ENCODE measurements at places on chromosomes 6 and 20.

DNA sequence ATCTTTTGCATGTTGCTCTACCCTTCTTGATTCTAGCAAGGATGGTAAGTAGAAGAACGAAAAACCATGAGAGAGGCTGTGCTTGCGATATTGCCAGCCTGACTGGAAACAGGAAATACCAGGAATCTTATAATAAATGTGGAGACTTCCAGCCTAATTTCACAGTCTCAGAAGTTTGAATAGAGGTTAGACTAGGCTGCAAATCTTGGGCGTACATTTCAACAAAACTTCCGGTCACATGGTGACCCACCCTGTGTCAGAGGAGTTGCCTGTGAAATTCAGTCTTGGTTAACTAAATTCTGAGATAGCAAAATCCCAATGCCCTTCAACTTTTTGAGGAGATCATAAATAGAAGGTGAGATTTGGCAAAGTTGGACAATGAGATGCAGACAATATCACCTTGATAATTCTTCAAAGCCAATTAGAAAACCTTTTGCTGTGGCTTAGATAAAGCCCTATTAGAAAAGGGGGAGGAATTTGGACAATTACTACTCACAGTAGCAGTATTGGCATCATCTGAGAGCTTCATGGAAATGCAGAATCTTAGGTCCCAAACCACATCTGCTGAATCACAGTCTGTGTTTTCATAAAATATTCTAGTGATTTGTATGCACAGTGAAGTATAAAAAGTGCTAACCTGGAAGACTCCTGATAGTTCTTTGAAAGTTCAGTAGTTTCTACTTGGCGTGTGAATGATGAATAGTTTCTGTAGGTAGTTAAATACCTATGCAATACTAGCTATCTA lies 262.0 kb upstream of the JAG1 start:
- no peak for DNase-seq

DNA sequence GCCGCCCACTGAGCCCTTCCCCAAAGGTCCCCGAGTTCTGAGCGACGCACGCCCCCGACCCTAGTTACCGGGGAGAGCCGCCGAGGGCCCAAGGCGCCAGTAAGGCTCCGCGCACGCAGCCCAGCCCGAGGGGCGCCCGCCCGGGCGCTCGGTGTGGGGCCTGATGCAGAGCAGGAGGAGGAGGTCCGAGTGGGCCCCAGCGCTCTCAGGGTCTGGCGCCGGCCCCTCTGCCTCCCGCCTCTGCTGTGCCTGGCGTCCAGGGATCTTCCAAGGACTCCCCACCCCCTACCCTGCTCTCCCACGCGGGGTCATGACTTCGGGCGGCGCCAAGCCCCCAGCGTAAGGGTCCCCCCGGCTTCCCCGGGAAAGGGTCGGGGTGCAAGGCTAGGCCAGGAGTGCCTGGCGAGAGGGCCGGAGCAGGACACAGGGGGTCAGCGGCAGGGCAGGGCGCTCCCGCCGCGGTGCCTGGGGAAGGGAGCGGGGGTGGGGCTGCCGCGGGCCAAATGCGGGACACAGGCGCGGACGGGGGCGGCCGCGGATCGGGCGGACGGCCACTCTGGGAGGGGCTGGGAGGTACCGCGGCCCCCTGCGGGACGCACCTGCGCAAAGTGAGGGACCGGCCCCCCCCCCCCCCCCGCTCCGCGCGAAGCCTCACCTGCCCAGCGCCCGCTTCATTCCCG lies 637 bp downstream of the ABHD12 start:
- DNase-seq, result peak; percentile 31

DNA sequence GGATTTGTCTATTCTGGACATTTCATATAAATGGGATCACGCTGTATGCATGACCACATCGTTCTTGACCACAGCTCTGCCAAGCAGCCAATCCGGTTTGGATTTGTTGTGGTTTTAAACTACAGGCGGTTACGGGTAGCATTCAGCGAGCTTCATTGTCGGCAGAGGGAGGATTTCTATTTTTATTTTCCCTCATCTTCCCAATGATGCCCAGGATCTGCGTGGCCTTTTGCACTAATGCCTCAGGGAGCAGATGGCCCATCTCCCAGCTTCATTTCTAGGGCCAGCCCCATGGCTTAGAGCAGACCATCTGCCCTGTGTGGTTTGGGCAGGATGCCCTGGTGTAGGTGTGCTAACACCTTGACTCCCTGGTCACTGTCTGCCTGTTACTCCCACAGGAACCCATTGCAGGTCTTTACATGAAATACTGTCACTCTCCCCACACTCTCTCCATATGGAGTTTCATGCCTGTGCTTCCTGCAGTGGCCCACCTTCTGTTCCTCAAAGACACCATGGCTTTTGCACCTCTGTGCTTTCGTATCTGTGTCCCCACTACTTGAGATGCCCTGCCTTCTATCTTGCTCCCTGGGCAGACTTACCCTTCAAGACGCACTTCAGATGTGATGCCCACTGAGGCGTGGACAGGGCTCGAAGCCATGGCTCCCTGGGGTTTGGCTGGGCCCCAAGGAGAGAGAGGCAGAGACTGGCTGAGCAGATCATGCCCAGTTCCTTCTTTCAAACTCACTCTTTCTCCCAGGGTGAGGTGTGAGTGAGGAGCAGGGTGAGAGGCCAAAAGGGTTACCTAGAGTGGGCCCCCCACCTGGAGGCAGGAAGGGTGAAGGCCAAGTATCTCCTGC lies 26.0 kb downstream of the SDCBP2 start:
- no peak for DNase-seq

DNA sequence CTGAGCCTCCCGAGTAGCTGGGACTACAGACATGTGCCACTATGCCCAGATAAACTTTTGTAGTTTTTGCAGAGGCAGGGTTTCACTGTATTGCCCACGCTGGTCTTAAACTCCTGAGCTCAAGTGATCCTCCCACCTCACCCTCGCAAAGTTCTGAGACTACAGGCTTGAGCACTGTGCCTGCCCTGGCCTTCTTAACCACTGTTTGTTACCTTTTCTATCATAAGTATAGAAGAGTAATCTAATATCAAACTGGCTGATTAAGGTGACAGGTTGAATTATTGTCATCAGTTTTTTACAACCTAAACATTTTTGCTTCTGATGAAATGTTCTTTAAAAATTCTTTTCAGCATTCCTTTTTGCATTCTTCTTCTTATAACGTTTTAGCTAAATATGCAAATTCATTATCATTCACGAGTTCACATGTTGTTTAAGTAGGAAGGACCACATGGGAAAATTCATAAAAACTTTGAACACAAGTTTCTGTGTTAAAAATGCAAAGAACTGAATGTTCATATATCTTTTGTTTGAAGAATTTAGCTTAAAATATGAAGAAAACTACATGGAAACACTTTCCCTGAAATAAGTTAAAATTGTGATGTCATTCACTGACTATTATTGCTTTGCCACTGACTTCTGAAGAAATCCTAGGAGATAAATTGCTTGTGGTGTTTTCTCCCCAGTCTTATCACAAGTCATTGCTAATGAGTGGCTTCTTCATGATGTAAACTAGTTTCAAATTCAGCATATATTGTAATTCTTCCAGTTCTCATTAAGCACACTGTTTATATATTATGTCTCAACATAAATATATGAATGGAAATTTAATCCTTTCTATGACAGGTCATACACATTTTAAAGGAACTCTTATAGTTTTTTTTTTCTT lies 106.7 kb downstream of the ADGRB3 start:
- no peak for DNase-seq

DNA sequence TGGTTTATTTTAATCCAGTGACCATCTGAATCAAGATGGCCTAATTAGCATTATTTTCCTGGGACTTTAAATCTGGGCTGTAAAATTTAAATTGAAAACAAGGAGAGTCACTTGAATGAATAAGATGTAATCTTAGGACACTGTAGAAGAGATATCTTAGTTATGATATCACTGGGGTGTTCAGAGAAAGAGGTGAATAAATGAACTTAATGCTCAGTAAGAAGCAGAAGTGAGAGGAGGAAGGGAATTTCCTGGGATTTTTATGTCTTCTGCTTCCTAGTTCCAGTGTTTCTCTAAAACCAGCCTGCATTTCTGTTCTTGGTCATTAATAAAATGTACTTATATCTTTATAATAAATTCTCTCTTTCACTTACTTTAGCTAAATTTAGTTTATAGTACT lies 136.8 kb upstream of the PTPRK start:
- no peak for DNase-seq

GRCh38 chr6:53744321-53744720 lies 50.5 kb upstream of the LRRC1 start:
- DNase-seq, result no peak

DNA sequence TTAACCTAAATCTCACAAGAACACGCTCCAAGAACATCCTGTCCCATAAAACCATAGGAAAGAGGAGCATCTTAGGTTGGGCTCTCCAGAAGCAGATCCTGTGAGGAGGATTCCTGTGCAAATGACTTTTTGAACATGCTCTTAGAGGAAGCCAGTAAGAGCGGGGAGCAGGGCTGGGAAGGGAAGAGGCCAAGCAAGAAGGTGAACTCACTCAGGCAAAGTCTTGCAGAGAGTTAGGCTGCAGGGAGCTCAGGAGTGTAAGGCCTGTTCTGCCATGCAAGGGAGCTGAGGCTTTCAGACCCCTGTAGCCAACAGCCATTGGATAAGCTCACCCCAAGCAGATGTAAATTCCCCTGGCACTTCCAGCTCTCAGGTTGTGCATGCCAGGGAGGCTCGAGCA lies 63.6 kb upstream of the LY86 start:
- DNase-seq, result no peak

DNA sequence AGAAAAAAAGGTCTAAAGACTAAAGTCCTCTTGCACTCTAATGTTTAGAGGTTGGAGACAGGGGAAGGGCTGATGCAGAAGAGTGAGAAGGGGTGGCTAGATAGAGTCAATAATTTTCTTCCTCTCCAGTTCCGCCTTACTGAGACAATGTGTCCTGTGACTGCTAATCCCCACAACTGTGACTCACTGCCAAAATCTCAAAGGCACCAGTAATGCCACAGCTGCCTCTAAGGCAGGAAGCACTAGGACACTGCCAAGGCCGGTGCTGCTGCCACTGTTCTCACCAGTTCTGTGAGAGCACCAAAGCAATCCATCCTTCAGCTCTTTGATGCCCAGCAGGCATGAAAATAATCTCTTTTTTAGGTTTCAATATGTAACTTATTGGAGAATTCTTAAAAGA lies 701.9 kb upstream of the MAP3K7 start:
- no peak for DNase-seq

GRCh38 chr20:10940941-10941340 lies 267.1 kb upstream of the JAG1 start:
- DNase-seq, result no peak

GRCh38 chr6:1609648-1610496 lies at the start of gene FOXC1:
FOXC1 (plus strand) TSS chr6:1609915; CDS start chr6:1610446, 531 bp downstream.
- no peak for DNase-seq

- DNase-seq, result no peak
Observed at GRCh38 chr6:157648561-157648960, 174.5 kb upstream of the SNX9 start.

GRCh38 chr20:62021793-62022385 lies 43.8 kb downstream of the TAF4 start:
- DNase-seq, result no peak

DNA sequence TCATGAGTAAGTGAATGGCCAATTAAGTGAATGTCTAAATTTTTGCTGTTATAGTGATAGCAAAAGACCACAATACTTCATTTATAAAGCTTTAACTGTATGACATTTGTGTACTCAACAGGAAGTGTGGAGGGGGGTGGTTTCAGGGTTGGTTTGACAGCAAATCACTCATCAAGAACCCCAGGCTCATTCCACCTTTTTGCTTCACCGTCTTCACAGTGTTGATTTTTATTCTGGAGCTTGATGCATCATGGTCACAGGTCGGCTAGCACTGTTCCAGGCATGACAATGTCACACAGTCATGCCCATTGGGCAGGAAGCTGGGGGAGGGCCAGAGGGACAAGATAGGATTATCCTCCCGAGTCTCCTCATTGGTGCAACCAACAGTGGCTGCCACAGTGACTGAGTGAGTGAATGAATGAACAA lies 75.0 kb downstream of the MDGA1 start:
- no peak for DNase-seq

- DNase-seq, result no peak
Observed at GRCh38 chr20:24915892-24916291, 33.2 kb upstream of the CST7 start.

DNA sequence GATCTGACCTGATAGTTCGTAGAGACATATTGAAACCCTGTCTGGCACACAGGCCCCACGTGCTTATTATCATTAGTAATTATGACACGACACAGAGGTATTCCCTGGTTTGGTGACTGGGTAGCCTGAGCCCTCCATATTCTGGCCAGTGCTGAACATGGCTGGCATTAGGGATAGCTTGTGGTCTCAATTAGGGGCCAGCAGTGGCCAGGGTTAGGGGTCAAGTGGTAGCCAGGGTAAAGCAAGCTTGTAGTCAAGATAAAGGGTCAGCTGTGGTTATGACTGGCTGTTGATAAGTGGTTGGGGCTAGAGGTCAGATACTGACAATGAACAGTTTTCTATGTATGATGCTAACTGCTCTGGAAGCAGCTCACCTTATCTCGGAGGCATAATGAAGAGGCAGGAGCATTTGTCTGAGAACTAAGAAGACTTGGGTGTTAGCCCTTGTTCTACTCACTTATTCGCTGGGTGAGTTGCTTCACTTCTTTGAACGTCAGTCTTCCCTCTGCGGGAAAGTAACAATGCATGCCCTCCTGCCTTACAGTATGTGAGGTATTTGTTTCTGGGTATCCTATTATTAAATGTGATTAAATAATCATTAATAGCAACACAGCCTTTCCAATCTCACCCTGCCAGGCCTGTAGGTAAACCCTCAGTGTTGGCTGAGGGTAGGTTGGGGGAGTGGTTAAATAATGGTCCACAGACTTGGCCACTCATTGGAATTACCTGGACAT lies 66.7 kb downstream of the VEGFA start:
- no peak for DNase-seq

GRCh38 chr6:168990019-168990751 lies 263.5 kb downstream of the THBS2 start:
- no peak for DNase-seq

GRCh38 chr6:72905705-72906478 lies 284.0 kb downstream of the KCNQ5 start:
- DNase-seq, result no peak

DNA sequence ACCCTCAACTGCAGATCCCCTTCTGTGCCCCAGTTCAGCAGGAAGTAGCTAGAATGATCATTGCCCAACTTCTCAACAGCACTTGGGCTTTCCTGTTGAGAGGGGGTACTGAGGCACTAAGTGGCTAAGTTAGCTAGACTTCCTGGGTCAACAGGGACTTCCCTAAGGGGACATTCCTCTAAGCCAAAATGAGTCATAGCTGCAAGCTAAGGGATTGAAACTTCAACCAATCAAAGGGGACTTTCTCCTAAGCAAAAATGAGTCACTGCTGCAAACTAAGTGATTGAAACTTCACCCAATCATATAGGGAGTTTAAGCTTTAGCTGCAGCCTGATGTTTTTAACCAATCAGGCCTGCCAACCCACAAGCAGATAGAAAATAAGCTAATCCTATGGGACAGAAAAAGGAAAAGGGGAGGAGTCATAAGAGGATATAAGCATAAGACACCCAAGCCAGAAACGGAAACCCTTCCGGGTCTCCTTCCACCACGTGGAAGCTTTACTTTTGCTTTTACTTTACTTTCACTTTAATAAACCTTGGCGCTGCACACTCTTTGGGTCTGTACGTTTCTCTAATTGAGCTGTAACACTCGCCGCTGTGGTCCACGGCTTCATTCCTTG lies 659.0 kb upstream of the HS3ST5 start:
- DNase-seq, result no peak

GRCh38 chr6:149636124-149636523 lies 12.4 kb downstream of the KATNA1 start:
- no peak for DNase-seq
